Stimulated activated CD8-positive, alpha-beta memory T cell treated with anti-CD3 and anti-CD28 coated beads, Interleukin-4, amount 100 ng/mL, for 24 hours (primary cell): ENCODE measurements at places on chromosomes 16 and 17.

- no peak for DNase-seq
Measured at GRCh38 chr16:6947291-6947690, 385.4 kb upstream of the RBFOX1 start.

GRCh38 chr17:45265821-45266220 lies 3.9 kb upstream of the SPATA32 start:
- DNase-seq = no peak

DNA sequence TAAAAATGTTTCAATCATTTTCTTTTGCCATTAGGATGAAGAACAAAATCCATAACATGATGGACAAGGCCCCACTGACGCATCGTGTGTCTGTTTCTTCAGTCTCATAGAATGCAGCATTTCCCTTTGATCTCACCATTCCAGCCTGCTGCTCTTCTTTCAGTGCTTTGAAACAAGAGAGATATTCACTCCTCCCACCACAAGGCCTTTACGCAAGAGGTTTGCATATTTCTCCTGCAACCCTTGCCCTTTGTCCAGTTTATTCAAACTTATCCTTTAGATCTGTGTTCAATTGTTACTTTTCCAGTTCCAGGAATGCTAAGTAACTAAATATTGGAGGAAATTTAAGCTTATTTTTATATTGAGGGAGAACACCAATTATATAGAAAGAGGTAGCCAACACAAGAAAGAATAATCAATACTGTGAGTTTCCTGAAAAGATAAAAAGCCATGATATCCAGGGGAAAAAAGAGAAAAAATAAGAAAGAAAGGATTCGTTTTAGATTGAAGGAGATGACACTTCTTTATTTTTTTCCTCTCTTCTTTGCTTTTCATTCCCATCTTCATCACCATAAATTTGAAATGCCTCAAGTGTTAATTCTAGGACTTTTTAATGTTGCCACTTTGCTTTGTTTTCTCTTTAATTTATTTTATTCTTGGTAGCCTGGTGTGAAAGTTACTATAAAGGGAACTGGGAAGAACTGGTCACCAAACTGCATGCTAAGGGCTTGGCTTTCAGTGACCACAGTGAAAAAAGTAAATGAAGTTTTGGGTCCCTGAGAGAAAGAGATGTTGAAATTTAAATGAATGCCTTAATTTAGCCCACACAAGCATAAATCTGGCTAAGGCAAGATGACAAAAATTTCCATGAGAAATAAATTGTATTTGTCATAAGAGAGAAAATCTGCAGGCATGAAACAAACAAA lies 102.1 kb downstream of the KIF2B start:
- no peak for DNase-seq

DNA sequence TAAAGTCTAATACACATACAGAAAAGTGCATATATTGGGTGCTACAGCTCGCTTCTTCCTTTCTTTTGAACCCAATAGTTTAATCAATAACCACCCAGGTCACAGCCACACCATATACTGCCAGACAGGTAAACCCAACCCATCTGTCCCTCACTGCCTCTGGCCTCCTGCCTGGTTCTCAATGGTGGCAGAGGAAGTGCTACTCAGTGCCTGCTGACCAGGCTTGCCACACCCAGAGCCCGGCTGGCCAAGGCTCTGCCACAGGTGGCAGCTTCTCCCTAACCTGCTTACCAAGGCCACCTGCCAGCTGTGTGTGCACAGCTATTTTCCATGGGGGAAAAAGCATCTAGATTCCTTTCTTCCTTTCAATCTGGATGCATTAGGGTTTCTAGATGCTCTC lies 584 bp downstream of the PMP22 start:
- no peak for DNase-seq

GRCh38 chr17:79090443-79091225 lies 16.0 kb downstream of the ENGASE start:
- no peak for DNase-seq

DNA sequence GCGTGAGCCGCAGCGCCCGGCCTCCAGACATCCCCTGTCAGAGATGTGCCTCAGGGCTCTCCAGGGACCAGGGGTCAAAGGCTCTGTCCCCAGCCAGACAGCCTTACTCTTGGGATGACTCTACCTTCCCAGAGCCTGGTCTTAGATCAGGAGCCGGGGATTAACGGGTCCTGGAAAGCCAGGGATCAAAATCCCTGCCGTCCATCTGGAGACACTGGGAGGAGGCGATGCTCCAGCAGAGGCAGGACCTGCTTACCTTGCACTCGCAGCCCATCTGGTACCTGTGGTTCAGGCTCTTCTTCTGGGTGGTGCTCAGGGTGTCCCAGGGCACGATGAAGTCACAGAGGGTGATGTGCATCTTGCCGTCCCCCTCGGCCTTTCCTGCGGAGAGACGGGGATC lies 16.7 kb upstream of the USP36 start:
- no peak for DNase-seq

GRCh38 chr17:6567528-6568183 lies 11.3 kb upstream of the PITPNM3 start:
- no peak for DNase-seq

GRCh38 chr17:19897903-19898302 lies 30.2 kb upstream of the ULK2 start:
- no peak for DNase-seq

- no peak for DNase-seq
Measured at GRCh38 chr16:84643180-84643583, 5.1 kb upstream of the KLHL36 start.

GRCh38 chr17:71496552-71496951 lies 624.3 kb upstream of the SOX9 start:
- no peak for DNase-seq

- DNase-seq = no peak
Measured at GRCh38 chr17:15255713-15256454, 9.2 kb downstream of the PMP22 start.

- no peak for DNase-seq
Measured at GRCh38 chr17:4506175-4506813, 7.6 kb downstream of the SPNS2 start.

- DNase-seq = no peak
Measured at GRCh38 chr17:64156670-64157069, 26.7 kb upstream of the ERN1 start.

- DNase-seq = no peak
Measured at GRCh38 chr17:48244121-48244711, 136.7 kb downstream of the SNX11 start.

GRCh38 chr17:40846515-40847144 lies 20.4 kb downstream of the KRT12 start:
- no peak for DNase-seq

DNA sequence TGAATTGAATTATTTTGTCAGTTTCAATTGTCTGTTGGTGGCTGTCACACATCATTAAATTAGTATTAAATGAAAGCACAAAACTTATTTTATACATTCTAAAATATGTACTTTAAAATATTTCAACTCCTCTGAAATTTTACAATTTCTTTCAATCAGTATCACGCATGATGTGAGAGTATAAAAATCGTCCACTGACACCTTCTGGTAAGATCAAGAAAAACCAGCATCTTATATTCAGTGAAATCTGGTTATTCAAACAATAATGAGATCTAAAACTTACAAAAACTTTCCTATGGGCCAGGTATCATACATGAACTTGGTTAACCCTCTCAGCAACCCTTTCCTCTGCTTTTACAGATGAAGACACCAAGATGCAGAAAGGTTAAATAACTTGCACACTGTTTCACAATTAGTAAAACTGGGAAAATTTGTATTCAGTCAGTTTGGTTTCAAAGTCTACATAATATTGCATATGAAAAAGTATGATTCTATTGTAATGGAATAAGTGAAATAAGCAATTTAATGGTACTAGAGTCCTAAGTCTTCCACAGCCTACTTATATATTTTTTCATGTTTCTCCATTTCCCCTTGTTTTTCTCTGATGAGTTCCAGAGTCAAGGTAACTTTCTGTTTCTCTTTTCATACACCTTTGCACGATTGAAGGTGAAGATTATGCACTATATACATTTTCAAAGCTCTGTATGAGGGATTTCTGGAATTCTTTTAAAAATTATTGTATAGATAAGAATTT lies 58.7 kb downstream of the EFCAB5 start:
- no peak for DNase-seq

DNA sequence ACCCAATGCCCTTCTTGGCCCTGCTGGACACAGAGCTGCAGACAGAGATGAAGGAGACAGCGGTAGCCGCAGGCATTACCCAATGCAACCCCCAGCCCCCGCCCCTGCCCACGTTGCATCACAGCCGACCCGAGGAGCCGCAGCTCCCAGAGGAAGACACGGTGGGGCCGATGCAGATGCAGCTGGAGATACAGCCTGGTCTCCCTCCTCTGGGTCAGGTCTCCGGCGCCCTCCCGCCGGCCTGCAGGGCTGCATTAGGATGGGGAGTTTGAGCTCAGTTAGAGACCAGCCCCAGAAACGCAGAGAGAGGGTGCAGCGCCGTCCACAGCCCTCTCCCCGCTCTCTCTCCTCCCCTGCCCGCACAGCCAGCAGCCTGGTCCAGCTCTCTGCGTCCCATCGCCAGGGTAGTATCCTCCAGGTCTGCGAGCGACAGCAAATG lies 19.4 kb upstream of the UBE2I start:
- no peak for DNase-seq

- no peak for DNase-seq
Measured at GRCh38 chr16:19909750-19910322, 25.2 kb upstream of the GPRC5B start.

DNA sequence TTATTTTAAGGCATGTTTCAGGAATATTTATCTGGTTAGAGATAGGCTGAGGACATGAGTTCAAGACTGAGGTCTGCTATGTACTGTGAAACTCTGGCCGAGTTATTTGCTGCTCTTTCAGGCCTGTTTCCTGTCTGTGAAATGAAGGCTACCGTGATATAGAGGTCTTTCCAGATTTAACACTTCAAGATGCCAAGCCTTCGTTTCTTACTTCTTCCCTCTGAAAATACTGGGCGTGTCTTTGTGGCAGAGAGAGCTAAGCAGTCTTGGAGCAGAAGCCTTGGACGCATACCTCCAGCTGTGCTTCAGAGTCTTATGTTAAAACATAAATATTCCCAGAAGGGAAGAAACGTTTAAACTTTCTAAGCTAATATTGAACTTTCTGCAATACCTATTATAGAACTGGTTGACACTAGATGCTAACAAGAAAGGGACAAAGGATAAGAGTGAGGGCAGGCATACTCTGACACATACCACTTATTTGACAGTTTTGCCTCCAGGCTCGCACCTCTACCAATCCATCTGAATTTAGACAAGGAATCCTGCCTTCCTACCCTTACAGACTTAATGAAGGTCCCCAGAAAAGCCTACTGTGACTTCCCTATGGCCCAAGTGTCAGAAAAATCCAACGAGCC lies 17.5 kb downstream of the WIPI1 start:
- no peak for DNase-seq

DNA sequence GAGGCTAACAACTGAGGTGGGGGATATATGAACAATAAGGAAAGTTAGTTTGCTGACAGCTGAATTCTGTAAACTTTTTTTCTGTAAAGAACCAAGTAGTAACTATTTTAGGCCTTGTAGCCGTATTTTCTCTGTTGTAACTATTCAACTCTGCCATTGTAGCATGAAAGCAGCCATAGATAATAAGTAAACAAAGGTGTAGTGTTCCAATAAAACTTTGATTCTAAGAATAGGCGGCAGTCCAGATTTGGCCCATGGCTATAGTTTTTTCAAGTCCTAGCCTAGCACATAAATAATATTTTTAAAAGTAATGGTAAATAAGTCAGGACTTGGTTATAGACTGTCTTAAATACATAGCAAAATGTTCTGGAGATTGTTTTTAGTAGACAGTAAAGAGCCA lies 142.0 kb downstream of the STXBP4 start:
- no peak for DNase-seq
